ENCODE measurements at places on chromosomes 7 and 10.

GRCh38 chr10:110425684-110426293 lies 71.9 kb upstream of the DUSP5 start:
- peak; percentile 86 for DNase-seq

- no peak for DNase-seq
Observed at GRCh38 chr10:87887146-87887545, 23.7 kb downstream of the PTEN start.

GRCh38 chr7:95601316-95601715 lies 5.0 kb upstream of the PDK4 start:
- DNase-seq = no peak

DNA sequence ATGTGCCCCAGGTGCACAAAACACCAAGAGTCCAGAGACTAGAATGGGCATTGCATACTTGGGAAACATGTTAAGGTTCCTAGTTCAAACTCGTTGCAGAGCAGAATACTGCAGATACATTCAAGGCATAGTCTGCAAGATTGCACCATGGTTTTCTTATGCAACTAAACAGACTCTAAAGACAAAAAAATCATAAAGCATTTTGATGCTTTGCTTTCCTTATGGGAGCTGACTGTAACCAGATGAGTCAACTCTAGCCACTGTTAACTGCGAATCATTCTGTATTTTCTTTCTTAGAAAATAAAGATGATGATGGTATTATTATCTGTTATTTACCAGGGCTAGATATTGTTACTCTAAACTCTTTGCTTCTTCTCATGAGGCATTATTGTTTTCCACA lies 19.7 kb downstream of the TRUB1 start:
- no peak for DNase-seq

DNA sequence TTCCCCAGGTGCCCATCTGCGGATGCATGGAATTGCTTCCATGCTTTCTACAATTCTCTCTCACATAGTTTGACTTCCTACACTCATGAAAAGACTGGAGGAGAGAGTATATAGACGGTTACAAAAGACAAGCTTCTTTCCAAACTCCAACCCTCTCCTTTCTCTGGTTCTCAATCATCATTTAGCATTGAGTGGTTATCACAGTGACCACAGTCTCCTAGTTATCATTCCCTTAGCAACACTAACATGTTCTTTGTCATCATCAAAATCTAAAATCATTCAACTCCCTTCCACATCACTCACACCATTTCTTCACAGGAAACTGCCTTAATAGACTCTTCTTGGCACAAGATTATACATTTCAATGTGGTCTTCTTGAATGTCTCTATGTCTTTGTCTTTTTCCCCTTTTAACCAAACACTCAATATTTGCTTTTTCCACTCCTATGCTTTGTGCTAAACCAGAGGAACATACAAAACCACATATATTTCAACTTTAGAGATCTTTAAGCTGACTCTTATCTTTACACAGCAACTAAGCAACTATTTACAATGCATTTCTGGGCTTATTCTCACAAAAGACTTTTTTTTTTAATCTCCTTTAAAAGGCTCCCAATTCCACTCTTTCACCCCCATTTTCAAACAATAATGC lies 126.3 kb downstream of the CNOT4 start:
- no peak for DNase-seq

DNA sequence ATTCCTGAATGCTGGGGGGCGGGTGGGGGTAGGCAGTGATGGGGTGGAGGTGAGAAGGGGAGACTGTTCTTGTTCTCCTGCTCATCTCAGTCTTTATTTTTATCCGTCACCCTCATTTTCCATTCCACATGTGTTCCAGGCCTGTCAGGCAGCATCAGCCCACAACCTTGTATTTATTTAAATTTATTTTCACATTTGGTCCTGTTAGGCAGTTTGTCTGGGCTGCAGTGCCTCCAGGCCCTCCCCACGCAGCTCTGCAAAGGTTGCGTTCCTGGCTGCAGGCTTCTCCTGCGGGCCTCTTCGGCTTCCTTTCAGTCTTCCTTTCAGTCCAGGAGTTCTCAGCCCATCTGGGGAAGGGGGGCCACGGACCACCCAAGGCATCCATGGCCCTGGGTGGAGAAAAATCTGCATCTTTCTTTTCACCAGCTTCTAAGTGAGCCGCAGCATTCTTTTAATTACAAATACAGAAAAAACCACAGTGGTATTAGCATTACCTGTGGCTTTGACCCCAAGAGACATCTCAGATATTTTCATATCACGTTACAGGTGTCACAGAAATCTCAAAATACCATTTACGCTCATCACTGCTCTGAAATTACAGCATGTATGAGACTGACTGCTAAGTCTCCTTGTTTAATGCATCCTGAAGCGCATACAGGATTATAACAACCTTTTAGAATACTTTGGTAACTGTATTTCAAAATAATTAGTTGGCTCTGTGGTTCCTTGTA lies 94.0 kb downstream of the C10orf105 start:
- DNase-seq = no peak

GRCh38 chr10:51002469-51002868 lies 71.8 kb upstream of the PRKG1 start:
- no peak for DNase-seq

DNA sequence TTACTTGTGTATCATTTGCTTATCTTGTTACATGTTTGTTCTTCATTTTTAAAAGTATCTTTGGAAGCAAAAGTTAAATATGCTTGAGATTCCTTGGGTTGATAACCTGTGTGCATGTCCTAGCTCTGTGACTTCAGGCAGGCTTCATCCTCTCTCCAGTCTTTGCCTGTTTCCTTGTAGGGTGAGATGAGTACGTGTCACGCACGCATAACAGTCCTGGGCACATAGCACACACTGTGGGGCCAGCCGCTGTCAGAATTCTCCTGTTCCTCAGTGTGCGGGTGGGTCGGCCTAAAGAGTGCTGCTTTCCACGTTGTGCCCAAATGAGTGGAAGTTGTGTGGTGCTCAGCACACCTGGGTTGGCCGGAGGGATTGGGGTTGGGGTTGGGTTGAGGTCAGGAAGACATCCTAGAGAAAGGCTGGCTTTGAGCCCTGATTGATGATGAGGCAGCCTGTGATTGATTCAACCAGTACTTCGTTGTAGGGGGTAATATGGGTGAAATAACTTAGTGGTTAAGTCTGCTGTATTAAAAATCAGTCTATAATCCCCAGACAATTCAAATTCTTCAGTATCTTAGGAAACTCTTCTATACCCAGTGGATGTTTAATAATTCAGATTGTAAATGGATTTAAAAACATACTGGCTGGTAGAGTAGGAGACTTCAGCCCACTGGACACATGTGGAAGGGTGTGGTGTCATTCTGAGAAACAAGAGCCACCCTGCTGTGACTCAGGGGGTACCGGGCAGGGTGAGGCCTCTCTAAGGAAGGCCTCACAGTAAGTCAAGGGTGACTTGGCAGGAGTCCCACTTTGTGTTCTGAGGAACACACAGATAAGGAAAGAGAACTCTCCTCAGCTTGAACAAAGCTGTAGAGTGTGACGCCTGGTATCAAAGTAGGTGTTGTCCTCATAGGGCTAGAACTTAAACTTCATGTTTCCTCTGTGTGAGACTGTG lies 54.8 kb downstream of the DAGLB start:
- DNase-seq = peak; percentile 71

DNA sequence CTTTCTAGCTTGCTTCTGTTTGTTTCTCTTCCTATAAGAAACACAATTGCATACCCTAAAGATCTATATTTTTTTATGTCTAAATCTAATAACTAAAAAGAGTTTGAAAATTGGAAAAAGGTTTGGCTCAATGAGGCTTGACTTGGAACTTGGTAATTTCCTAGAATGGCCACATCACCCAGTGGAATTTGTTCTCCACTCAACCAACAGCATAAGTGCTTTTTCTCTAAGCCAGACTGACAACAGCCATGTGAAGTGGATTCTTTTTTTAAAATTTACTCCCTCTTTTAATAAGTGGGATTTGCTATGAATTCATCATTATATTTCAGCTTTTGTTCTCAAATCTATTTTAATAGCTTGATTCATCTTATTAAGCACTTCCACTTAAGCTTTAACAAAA lies 33.8 kb downstream of the GBF1 start:
- no peak for DNase-seq

GRCh38 chr7:132572526-132572925 lies 3.7 kb downstream of the PLXNA4 start:
- no peak for DNase-seq

- DNase-seq = no peak
Observed at GRCh38 chr7:96179341-96179740, 142.6 kb downstream of the SLC25A13 start.

DNA sequence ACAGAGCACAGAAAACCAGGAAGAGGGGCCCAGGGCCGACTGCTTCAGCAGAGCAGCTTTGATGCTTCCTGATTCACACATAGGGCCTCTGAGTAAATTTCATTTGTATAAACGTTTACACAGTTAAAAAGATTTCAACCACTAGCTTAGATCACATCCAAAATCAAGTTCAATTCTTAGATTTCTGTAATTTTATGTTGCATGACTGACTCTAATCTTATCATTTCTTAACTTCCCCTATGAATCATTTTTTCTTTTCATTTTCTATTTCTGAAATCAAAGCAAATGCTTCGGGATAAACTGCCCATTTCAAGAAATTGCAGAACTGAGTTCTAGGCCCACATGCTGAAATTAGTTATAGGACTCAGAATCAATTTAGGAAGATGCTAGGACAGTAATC lies 224.7 kb downstream of the INHBA start:
- DNase-seq = no peak

DNA sequence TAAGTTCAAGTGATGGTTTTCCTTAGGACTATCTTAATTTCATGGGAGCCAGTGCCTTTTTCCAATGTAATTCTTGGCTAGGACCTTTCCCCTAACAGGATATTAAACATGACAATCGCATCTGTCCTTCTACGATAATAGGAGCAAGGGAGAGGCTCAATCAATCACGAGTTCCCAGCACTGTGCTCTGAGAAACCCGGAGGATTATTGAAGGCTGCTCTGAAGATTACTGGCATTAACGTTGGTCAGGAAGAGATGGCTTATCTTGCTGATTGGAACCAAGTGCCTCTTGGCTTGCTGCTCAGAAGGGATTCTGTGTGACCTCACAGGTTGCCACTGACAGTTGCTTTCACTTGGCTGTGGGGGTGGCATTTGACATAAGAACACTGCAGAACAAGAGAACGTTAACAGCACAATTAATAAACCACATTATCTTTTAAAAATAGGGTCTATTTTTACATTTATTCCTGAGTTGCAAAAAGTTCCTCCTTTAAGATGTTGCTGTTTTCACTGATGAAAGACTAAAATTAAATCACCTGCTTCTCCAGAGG lies 252.1 kb upstream of the TAC1 start:
- DNase-seq = no peak

GRCh38 chr7:18221377-18222293 lies 194.0 kb upstream of the PRPS1L1 start:
- peak; percentile 8 for DNase-seq

DNA sequence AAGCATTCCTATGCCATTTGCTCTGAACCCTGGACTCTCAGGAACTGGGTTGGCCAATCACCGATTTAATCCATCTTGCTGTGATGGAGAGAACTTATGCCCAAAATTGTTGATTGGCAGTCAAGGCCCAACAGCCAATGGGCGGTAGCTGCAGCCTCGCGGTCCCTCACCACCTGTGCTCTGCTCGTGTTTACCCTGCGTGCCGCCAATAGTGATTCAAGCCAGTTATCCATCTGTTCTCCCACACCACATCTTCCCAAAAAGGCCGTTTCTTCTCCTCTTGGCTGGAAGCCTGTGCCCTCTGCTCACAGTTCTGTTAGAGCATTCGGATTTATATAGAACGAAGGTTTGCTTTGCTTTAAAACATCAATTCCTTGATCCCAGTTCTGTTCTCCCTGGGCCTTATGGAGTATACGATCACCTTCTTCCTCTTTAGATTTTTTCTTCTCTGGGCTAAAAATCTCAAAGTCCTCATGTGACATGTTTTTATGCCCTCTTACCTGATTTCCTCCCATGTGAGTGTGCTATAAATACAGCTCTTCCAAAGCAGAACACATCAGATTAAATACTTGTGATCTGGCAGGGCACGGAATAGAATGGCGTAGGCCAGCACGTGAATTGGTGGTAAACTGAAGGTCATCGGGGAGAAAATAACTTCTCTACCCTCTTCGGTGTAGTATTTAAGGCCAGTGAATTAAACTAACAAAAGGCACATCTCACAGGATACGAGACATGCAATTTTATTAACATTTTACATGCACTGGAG lies 212.8 kb downstream of the NSUN6 start:
- no peak for DNase-seq

GRCh38 chr7:6315746-6316145 lies 43.3 kb upstream of the CYTH3 start:
- DNase-seq = no peak

DNA sequence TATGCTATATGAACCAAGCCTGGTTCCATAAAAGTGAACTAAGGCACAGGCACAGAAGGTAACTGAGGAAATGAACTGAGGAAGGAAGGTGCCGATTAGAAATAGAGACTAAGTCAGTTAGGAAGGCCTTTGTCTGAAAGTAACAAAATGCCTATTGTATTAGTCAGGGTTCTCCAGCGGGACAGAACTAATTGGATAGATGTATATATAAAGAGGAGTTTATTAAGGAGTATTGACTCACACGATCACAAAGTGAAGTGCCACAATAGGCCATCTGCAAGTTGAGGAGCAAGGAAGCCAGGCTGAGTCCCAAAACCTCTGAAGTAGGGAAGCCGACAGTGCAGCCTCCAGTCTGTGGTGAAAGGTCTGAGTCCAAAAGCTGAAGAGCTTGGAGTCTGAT lies 13.9 kb upstream of the PLXNA4 start:
- no peak for DNase-seq

DNA sequence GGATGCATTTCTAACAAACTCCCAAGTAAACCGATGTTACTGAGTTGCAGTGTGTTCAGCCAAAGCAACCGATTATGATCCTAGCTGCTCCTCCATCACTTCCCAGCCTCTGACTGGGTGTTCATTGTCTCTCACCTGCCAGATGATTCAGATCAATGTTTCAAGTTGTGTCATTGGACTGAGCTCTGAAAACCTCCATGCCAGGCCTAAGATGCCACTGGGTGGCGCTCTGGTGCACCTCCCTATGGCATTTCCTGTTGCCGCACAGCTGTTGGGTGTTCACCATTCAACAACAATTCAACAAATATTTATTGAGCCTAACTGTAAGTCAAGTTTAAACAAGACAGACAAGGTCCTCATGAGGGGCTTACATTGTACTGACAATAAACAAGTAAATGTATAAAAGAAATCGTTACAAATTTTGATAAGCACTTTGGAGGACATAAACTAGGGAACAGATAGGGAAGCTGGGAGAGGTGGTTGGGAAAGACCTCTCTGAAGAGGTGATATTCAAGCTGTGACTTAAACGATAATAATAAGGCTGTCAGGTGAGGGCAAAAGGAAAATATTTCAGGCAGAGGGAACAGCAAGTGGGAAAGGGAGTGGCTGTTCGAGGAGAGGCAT lies 22.8 kb downstream of the RGR start:
- peak; percentile 65 for DNase-seq

- DNase-seq = no peak
Observed at GRCh38 chr7:115822380-115822779, 208.2 kb downstream of the TFEC start.

Measured in AG20443 (cell line).